ENCODE measurements at places on chromosomes 4 and X. TPM values are rescaled to one million over a fixed set of nuclear protein-coding genes. Genes with fewer than 3 reads are reported as not detected.

NLGN4X gene
- total RNA-seq, result not detected

NXF2 gene
- not detected for total RNA-seq

SEL1L3 gene
- 35.0 TPM for total RNA-seq

GRCh38 chr4:20490734-20491133 lies 209.5 kb upstream of the PACRGL start:
- no peak for DNase-seq

GRCh38 chrX:11375614-11376119 lies 82.5 kb downstream of the AMELX start:
- no peak for DNase-seq

- DNase-seq, result no peak
These were observed 72.1 kb upstream of the IGFBP7 start for GRCh38 chr4:57182132-57182874.

DNA sequence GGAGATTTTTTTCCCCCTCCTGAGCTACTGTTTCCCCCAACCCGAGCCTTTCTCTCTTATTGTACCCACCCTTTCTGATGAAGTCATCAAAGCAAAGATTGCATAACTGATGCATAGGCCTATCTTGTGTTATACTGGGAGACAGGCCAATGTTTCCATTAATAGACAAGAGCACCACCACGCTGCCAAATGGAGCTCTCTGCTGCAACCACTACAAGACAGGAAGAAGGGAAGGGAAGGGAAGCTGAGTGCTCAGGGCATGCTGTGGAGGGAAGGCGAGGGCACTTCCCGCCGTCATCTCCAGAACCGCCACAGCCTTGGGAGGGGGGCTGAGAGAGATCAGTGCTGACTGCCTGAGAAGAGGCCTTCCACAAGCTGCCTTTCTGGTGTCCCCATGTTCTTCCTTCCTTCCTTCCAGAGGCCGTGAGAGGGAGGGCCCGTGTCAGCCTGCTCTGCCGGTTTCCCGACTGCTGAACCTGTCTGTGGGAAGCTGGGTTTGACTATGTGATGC lies 75.0 kb downstream of the MGST2 start:
- no peak for DNase-seq

DNA sequence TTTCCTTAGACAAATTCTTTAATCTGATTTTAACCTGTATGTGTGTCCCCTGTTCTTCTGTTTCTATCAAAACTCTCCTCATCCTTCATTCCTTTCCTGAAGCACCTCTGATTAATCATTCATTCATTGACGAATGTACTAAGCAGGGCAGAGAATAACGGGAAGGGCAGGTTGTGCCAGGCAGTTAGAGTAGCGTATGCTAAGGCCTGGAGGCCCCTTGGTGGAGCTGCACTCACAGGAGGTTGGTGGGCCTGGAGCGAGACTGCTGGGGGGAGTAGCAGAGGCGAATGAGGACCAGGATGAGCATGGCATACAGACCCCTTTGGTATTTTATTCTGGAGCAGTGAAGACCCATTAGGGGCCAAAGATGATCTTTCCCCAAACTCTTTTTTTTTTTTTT lies 22.5 kb downstream of the PTTG2 start:
- no peak for DNase-seq

Data from natural killer cell treated with Interleukin-12 subunit alpha and Interleukin-12 subunit beta and Interleukin-15 and Interleukin-18, amount 100 ng/mL, for 72 hours (primary cell).